SHP77 (cell line): ENCODE measurements at places on chromosomes 7 and 10.

- DNase-seq = no peak
These were observed 226.7 kb downstream of the EXOC4 start for GRCh38 chr7:133479456-133480065.

GRCh38 chr10:48658243-48658974 is 26.3 kb upstream of the WDFY4 start:
- DNase-seq = peak; percentile 14

DNA sequence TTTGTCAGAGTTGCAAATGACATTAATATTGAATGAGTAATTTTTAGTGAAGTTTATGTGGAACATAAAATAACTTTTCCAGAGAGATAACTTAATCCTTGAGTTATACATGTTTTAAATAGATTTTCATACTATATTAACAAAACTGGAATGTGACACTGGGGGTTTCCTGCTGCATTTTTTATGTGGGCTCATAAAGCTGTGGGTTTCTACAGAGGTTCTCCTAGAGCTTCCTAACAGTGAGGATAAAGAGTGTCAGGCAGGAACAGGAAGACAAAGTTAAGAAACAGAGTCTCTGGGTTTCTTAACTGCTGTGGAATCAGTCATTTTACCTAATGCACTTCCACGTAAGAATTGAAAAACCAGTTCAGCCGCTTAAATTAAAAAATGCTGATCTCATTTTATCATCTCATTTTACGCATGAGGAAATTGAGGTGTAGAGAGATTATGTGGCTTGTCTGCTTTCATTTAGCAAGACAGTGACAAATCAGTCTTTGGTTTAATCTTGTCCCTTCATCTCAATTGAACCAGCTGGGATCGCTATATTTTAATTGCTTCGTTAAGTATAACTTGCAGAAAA is 5.0 kb downstream of the CD36 start:
- DNase-seq = no peak

DNA sequence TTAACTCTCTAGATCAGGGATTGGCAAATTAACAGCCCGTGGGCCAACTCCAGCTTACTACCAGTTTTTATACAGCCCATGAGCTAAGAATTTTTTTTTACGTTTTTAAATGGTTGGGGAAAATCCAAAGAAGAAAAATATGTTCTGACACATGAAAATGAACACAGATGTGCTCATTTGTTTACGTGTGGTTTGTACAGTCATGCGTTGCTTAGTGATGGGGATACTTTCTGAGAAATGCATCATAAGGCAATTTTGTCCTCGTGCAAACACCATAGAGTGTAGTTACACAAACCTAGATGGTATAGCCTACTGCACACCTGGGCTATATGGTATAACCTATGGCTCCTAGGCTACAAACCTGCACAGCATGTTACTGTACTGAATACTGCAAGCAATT is 8.3 kb upstream of the SMKR1 start:
- DNase-seq = no peak

DNA sequence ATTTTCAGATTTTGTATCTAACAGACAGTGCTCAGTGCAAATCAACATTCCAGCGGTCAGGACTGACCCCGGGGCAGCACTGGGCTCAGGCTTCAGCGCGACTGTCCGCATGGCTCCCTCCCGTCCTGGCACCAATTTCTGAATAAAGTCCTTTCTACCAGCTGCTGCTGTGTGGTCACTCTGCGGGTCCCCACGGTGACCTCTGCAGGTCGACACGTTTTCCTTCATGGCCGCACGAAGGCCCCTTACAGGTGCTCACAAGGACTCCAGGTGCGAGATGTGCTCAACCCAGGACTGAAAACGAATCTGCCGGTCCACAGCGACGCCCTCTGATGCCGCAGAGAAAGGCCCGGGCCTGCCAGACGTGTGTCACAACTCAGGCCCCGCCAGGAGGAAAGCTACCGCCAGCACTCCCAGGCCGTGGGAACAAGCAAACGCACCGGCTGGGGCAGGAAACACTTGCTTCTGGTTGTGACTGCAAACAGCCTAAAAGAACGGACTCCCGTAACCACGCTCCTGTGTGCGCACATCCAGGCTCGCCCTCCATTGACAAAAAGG is 3.7 kb upstream of the UTF1 start:
- DNase-seq = no peak

DNA sequence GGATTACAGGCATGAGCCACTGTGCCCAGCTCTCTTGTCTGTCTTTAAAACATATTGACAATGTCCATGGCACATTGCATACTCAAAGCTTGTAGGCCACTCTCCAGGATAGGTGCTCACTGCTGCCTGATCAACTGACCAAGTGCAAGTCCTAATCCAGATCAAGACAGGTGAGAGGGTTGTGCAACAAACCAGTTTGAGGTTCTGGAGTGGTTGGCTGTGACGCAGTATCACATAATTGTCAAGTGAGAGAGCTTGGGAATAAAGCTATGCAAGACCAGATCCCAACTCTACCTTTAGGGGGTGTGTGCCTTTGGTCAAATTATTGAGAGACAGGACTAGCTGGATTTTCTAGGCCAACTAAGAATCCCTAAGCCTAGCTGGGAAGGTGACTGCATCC is 43.0 kb upstream of the OPN4 start:
- no peak for DNase-seq

- DNase-seq = no peak
These were observed 139.0 kb upstream of the ADCY1 start for GRCh38 chr7:45435131-45435530.

GRCh38 chr10:112082120-112082519 is 101.4 kb downstream of the GPAM start:
- no peak for DNase-seq

DNA sequence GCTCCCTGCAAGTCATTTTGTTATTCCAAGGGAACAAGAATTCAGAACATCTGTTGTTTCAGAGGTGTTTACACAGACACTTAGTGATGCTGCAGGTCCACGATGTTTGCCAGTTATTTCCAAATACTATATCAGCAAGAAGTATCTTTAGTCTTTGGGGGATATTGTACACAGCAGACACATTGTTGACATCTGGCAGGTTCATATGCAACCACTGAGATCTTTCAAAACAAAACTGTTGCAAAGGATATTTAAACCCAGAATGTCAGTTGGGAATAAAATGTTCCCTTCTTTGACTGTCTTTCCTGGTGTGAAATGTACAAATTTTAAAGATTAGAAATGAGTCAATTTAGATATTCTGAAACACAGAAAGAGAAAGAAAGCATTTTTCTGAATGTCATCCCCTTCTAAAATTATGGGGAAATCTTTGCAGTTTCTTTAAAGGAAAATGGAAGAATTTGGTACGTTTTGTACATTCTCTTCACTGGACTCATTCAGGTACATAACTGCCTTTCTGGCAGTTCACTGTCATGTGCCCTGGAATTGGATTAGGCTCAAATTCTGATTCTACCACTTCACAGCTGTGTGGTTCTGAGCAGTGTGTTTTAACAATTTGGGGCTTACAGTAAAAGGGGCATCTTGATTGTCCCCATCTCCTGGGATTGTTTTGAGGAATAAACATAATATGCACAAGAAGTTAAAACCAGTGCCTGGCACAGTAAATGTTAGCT is 40.3 kb upstream of the CELF2 start:
- DNase-seq = no peak

DNA sequence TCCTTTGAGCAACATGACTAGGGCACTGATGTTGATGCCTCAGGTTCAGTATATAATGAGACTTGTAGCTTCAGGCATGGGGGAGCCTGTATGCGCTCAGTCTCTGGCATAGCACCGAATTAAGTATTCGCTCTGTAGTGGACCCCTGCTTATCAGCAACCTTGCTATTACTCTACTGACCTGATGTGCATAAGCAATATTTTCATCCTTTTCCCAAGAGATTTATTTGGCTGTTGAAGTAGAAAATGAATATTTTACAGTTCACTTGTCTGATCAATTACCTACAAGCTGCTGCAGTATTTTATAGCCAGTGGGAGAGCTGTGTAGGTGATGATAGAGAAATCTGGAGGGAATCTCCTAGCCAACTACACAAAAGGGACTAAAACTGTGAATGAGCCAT is 781.6 kb upstream of the PHF14 start:
- DNase-seq = no peak

- no peak for DNase-seq
These were observed 15.7 kb downstream of the KDM7A start for GRCh38 chr7:140161047-140161446.

- no peak for DNase-seq
These were observed 13.6 kb downstream of the VPS50 start for GRCh38 chr7:93245525-93246432.

DNA sequence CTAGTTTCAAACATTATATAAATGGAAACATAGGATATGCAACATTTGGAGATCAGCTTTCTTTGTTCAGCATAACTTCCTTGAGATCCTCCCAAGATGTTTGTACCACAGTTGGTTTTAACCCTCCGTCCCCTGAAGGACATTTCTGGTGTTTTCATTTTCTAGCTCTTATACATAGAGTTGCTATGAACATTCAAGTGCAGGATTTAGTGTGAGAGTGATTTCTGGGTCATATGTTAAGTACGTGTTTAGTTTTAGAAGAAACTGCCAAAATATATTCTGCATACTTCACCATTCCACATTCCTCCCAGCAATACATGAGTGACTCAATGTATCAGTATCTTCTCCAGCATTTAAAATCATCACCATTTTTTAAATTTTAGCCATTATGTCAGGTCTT is 588.7 kb upstream of the PFKP start:
- no peak for DNase-seq

DNA sequence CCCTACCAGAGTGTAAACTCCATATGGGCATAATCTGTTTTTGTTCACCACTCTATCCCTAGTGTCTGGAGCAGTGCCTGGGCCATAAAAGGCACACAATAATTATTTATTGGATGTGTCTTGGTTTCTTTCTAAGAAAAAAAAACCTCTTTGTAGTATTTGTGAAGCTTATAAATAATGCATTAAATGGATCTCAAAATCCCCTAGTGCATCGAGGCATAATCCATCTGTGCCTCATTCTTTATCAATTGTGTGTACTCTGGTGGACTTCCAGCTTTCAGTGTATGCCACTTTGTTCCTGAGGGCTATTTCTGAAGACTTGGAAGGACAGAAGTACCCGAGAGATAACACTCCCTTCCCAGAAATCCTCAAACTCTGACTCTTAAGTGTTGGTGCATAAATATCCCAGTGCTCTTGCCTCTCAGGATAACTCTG is 255.0 kb upstream of the PHYHIPL start:
- no peak for DNase-seq

DNA sequence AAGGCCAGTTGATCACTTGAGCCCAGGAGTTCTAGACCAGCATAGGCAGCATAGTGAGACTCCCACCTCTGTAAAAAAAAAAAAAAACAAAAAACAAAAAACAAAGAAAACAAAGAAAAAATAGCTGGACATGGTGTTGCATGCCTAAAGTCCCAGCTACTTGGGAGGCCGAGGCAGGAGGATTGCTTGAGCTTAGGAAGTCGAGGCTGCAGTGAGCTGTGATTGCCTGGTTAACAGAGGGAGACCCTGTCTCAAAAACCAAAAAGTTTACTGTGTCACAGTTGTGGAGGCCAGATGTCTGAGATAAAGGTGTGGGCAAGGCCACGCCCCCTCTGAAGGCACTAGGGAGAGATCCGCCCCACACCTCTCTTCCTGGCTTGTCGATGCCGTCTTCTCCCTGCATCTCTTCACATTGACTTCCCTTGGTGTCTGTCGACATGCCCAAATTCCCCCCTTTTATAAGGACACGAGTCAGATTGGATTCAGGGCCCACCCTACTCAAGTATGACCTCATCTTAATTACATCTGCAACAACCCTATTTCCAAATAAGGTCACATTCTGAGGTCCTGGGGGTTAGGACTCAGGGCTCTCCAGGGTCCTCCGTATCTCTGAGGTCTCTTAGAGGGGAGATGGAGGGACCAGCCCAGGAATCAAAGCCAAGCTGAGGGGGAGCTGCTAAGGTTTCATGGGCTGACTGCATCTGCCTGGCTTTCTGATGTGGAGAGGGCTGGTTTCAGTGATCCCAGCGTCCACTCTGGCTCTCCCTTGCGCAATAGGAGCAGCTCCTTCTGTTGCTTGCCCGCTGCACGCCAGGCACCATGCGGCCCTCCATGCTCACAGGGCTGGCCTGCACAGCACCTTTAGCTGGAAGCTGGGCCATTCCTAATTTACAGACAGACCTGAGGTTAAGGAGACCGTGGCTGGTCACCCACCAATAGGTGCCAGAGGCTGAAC is 23.1 kb downstream of the AGAP3 start:
- DNase-seq = no peak

GRCh38 chr7:1695800-1696454 is 25.9 kb downstream of the ELFN1 start:
- DNase-seq = no peak

GRCh38 chr7:41630741-41631140 is 72.1 kb downstream of the INHBA start:
- no peak for DNase-seq

DNA sequence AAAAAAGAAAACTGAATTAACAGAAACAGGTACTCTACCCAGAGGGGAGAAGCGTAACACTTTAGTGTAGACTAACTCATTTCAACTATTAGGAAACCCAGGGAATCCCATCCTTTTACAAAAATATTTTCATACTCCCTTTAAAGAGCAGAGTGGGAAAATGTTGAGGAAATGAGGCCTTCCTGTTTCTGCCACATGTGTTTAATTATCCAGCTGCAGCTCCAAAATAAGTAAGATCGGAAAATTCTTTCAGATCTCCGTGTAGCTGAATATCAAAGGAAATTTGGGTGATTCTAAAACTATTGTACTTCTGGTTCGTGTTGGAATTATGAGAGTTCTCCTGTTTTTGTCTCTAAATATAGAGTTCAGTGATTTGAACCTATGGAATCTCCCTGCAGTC is 58.0 kb upstream of the CAV2 start:
- DNase-seq = no peak

- no peak for DNase-seq
These were observed 675.5 kb downstream of the PARD3 start for GRCh38 chr10:34139559-34139958.

DNA sequence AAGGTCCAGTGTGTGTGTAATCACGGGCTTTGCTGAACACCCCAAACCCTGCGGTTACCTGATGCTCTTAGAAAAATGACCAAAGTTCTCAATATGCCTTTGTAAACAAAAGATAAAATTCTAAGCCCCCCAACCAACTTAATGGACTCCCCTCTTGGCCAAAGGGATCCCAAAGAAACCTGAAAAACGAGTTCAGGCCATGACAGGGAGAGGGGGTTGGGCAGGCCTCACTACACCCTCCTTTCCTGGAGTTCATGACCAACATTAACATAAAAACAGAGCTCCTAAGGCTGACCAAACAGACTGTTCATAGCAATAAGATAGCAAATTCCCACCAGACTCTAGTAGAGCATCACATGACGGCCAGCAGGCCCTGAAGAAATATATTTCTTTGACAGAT is 3.0 kb upstream of the VIPR2 start:
- DNase-seq = no peak

GRCh38 chr10:101723176-101723575 is 28.2 kb upstream of the FBXW4 start:
- DNase-seq = no peak

DNA sequence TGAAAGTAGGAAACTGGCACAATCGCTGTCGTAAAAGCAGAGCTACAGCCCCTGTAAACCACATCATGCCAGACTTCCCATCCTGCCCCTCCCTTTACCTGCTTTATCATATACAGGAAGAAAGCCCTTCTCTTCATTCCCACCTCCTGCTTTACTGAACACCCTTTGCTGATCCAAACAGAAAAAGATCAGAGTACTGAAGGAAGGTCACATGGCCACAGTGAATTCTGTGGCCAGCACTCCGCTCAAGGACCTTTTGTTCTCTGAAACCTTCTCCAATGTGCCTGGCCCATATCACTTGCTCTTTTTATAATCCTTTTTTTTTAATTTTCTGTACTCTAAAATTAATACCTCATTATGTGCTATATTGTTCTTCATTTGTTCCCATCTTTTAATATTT is 108.8 kb upstream of the LRGUK start:
- DNase-seq = no peak
